NCI-H2171 treated with DMSO at 0.1 percent for 48 hours (cell line): ENCODE measurements at places on chromosomes 5 and 9.

- no peak for DNase-seq
Measured at GRCh38 chr5:93330506-93330905, 250.5 kb downstream of the NR2F1-AS1 start.

GRCh38 chr5:1294835-1295649 is at the start of gene TERT:
TSS of gene TERT (minus strand) at chr5:1295068. CDS start at chr5:1294989, 79 bp downstream.
- DNase-seq, result no peak

DNA sequence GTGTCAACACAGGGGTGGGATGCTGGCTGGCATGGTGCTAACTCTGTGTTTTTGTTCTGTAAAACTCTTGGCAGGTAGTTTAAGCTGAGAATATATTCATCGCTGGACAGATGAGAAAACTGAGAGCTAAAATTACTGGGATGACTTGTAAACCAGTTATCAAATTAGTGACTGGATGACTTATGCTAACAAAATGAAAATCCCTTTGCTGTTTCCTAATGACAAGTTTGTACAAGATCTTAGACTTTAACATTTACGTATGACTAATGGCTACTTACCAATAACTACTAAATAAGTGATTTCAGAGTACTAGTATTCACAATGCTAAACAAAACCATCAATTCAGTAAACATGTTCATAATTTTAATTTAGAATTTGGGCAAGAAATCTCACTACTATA is 854.8 kb upstream of the ARRDC3 start:
- DNase-seq, result no peak

- no peak for DNase-seq
Measured at GRCh38 chr5:10251405-10251804, 1.3 kb downstream of the CCT5 start.

DNA sequence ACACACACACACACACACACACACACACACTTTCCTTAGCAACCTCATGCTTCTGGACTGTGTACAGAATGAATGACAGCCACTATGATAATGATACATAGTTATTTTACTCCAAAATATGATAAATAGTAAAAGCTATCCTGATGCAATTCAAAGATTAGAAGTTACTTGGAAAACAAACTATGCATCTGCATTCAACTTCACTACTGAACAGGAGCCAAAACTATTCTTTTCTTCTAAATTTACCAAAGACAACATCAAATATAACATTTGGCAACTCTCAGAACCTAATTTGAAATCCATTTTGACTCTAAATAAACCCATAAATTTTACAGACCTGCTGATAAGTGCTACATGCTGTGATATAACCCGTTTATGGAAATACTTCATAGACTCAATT is 33.3 kb downstream of the GLIS3 start:
- DNase-seq, result no peak

DNA sequence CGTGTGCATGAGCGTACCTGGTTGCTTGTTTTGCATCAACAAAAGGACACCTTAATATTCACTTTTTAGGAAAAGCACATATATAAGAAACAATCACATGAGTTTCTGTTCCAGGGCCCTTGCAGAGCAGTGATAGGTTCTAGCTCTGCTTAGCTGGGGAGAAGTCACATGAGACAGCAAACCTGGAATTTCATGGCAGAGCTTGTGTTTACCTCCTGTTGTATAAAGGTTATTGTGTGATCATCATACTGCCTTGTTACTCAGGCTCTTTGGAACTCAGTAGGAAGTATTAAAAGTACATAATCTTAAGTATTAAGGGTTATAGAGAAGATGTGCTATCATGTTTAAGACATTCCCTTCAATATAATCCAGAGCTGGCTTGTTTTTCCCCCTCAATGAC is 18.0 kb upstream of the VLDLR start:
- no peak for DNase-seq

- DNase-seq, result no peak
Measured at GRCh38 chr9:129567329-129567728, 53.6 kb downstream of the C9orf50 start.

GRCh38 chr5:82335806-82336205 is 57.7 kb upstream of the RPS23 start:
- DNase-seq, result no peak

GRCh38 chr5:50965654-50966375 is 299.4 kb downstream of the PARP8 start:
- DNase-seq, result no peak

GRCh38 chr5:128241051-128241695 is 157.6 kb downstream of the SLC12A2 start:
- DNase-seq, result no peak
